ENCODE measurements at places on chromosomes 2 and 18.

- DNase-seq: peak; percentile 66
These were observed 4.4 kb downstream of the ANKRD23 start for GRCh38 chr2:96839293-96839874.

DNA sequence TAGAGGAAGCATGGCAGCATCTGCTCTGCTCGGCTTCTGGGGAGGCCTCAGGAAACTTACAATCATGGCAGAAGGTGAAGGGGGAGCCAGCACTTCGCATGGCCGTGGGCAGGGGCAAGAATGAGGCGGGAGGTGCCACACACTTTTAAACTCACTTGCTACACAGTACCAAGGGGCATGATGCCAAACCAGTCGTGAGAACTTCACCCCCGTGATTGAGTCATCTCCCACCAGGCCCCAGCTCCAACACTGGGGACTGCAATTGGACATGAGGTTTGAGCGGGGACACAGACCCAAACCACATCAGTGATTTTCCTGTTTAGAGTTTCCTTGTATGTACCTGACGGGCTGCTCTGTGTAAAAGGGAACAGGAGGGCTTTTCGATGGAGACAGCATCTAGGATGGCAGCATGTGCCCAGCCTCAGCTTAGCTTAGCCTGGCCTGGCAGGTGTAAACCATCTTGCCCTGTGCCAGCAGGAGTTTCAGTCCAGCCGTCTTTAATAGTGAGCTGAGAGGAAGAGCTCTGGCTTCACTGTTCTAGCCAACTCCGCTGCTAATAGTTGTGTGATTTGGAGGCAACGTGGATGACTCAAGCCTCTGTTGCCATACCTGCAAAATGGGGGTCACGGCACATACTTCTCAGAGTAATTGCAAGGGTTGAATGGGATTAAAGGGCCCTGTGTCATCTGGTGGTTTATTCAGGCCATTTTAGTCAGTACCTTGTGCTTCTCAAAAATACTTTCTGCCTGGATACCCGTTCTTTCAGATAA, 101.8 kb downstream of the ASAP2 start:
- no peak for DNase-seq

GRCh38 chr18:69936191-69936558, 11.5 kb downstream of the CD226 start:
- DNase-seq: no peak

DNA sequence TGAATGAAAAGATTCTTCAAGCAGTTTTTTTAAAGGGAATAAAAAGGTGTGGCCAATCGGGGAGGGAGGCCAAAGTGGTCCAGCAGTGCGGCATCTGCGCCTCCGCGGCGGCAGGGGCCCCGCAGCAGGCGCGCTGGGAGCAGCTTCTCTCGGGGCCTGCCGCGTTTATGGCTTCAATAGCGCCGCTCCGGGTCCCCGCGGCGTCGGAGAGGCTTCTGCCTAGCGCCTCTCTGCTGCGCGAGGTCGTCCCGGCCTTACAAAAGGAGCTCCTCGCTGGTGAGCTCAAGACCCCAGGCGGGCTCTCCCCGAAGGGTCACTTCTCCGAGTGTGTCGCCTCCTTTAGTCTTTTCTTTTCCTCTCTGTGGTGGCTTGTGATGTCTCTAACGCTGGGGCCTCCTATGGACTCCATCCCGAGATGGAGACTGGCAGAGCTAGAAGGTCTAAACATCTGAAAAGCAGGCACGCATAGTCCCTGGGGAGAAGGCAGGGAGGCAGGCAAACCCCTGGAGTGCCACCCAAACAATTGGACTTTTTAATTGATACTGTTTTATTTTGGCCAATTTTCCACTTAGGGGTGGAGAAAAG, 67.1 kb downstream of the SUMO1 start:
- no peak for DNase-seq

GRCh38 chr18:72089432-72089831, 454.7 kb downstream of the CBLN2 start:
- DNase-seq: no peak

- DNase-seq: no peak
These were observed 267.7 kb downstream of the GLI2 start for GRCh38 chr2:121003391-121003790.

DNA sequence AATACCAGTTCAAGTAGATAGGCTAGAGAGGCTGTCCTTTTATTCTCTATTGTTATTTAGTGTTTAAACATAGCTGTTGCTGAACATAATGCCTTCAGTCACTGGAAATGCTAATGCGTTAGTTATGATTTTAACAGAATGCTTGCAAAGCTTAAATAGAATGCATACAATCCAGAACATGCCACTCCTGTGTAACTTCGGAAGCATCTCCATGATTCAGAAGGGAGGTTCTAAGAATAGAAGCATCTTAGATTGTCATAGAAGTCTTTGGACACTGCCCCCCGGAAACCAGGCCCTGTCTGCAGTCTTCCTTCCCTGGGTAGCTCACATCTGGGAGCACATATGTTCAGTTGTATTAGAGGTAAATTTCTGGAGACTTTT, 73.2 kb downstream of the ZNF532 start:
- DNase-seq: no peak
